EH (cell line): ENCODE measurements at places on chromosomes 5 and 9.

DNA sequence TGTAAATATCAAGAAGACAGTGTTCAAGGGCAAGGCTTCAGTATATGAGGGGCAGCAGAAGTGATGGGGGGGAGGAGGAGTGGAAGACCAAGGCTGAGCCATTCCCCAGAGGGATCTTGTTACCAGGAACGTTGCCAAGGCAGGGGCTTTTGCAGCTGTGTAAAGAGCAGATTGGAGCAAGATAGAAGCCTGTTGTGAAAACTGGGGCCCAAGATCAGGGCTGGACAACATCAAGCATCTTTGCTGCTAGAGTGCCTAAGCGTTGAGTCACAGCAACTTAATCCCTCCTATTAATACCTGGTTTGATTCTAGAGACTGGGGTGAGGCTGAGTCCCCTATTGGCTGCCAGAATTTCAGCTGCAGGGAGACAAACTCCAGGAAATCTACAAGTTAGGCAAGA, 18.4 kb upstream of the ERCC6L2 start:
- DNase-seq = peak; percentile 68

DNA sequence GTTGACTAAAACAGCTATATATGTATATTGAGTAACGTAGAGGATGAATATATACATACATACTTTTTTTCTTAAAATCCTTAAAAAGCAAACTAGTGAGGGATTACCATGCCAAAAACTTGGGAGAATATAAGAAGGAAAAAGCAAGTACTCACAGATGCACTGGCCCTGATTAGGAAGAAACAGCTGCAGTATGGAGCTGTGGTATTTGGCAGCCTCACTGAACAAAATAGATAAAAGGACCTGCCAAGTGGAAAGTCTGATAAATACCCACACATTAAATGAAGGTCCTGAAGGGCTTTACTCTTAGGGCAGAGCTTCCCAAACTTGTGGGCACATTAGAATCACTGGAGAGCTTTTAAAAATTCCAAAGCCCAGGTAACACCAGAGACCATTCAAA, 80.6 kb downstream of the FEM1C start:
- DNase-seq = no peak

- DNase-seq = peak; percentile 61
Measured at GRCh38 chr5:66010476-66010875, 84.1 kb downstream of the ERBIN start.

DNA sequence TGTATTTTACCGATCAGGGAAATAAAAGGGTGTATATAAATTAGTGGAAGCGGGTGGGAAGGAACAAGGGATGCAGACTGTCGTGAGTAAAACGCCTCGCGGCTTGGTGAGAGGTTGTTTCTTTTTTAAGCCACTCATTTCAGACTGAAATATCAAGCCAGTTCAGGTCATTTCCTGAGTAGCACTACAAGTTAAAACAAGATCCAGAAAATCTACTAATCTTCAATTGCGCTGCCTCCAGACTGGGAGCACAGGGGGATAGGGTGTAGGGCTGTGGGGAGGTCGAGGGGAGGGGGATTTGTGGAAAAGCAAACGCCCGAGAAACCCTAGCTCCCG, 140.8 kb downstream of the TSSK1B start:
- DNase-seq = peak; percentile 11

DNA sequence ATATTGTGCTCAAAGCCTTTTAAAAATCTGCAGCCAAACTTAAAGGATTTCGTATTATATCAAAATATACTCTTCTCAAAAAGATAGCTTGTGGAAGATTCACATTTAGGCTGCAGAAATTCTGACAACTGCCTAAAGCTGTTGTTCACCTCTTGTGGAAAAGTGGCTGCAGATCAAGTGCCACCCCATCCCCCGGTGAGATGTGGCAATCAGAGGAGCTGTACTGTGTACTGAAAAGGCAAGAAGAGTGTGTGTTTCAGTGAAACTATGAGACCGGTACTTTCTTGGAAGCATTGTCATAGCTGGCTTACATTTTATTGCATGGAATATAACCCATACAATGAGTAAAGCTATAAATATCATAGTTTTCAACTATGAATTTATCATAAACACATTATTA, 64.3 kb downstream of the CDH18 start:
- no peak for DNase-seq

DNA sequence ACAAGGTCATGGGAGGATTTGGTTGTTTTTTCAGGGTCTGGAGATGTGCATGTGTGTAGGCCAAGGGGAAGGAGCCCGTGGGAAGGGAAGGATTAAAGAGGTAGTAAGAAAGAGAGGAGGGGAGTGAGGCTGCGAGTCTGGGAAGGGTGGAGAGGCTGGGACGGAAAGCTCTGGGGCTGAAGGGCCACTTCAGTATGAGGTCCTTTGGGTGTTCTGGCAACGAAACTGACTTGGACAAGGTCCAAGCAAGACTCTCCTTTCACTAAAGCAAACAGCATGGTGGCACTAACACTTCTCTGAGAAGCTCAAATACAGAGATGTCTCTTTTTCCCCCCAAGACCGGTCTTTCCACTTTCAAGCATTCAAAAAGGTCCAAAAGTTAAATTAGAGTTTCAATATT, 394.5 kb downstream of the ARHGEF28 start:
- no peak for DNase-seq

- DNase-seq = peak; percentile 98
Measured at GRCh38 chr5:159878988-159879471, 37.3 kb upstream of the ADRA1B start.
